Mononuclear cell (primary cell): ENCODE measurements at places on chromosomes 4 and X. TPM values are rescaled to one million over a fixed set of nuclear protein-coding genes. Genes with fewer than 3 reads are reported as not detected.

Gene PDE6B
- 10.4 TPM for total RNA-seq

Gene TMEM150C
- total RNA-seq: 0.21 TPM

Gene COL4A5
- total RNA-seq: not detected

Gene ITM2A
- total RNA-seq: 72.8 TPM

Gene TMEM156
- 6.9 TPM for total RNA-seq

Gene BMP2K
- total RNA-seq: 24.7 TPM

Gene MTTP
- total RNA-seq: 0.63 TPM

Gene FAM53A
- 2.2 TPM for total RNA-seq

Gene UCHL1
- total RNA-seq: not detected

Gene COL25A1
- 0.10 TPM for total RNA-seq

Gene HPGDS
- total RNA-seq: not detected
